NCI-H187 (cell line): ENCODE measurements at places on chromosomes 5 and 9.

GRCh38 chr9:112378328-112379176 lies 1.4 kb upstream of the HSDL2 start:
- DNase-seq = no peak

DNA sequence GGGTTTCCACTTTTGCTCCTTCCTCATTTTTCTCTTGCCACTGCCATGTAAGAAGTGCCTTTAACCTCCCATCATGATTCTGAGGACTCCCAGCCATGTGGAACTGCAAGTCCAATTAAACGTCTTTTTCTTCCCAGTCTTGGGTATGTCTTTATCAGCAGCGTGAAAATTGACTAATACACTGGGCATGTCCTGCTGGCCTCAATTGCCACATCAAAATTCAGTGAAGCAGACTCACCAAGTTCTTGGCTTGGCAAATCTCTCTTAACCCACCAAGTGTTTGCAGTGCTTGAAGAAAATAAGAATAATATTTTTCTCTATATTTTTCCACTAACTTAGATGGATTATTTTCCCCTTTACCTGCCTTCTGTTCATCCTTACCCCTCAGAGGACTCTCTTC lies 212.0 kb downstream of the BRINP1 start:
- no peak for DNase-seq

GRCh38 chr5:97121848-97122247 lies 20.6 kb downstream of the LIX1 start:
- DNase-seq = no peak

DNA sequence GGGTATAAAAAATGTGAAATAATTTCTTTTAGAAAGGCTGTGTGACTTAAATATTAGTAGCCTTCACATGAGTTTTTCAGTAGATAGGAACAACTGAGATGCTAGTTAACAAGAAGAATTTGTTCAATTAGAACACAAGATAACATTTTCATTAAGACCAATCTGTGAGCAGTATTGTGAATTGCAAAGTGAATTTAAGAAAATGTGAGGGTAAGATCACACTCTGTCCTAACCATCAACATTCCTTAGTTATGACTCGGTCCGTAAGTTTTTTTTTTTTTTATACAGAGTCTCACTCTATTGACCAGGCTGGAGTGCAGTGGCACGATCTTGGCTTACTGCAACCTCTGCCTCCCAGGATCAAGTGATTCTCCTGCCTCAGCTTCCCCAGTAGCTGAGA lies 180.2 kb upstream of the EGFLAM start:
- DNase-seq = no peak

- DNase-seq = no peak
Measured at GRCh38 chr9:133691191-133691590, 47.0 kb downstream of the SARDH start.

DNA sequence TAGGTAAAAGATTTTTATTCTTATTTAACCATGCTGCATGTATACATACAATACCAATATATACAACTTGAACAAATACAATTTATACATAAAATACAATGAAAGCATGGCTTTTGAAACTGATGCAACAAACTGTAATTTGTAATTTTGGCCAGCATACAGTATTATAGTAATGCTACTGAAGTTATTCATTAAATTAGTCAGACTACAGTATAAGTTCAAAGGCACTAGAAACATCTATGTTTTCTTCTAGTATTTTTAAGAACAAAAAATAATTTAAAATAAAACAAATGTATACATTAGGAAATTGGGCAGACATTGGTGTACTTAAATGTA lies 18.8 kb downstream of the IL4 start:
- DNase-seq = no peak

GRCh38 chr9:21029661-21030060 lies 1.8 kb downstream of the HACD4 start:
- no peak for DNase-seq

DNA sequence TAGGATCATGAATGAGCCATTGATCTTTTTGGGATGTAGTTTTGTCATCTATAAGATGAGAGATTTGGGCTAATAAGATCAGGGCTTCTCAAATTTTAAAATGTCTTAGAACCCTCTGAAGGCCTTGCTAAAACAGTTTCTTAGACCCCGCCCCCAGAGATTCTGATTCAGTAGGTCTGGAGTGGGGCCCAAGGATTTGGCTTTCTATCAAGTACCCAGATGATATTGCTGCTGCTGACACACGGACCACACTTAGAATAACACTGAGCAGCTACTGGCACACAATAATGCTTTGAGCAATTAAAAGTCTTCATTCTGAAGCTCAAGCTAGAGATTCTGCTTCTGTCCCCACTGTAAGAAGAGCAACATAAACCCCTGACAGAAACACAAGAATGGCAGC lies 216.7 kb downstream of the SMARCA2 start:
- DNase-seq = no peak

- no peak for DNase-seq
Measured at GRCh38 chr5:127187706-127188105, 102.9 kb upstream of the MEGF10 start.

DNA sequence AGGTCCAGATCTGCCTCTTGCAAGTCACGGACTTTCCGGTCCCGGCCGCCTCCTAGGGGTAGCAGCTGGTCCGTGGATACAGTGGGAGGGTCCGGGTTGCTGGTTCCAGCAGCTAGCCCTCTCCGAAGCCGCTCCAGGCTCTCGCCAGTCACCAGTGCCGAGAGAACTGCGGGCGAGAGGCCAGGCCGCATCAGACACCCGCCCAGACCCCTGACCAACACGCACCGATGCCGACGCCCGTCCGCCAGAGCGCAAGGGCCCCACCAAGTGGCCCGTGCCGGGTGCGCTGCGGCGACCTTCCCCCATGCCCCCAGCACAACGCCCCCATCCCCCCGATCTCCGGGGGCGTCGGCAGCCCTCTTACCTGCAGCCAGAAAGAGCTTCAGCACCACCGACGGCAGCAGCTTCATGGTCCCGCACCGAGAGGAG lies 470 bp downstream of the HBEGF start:
- no peak for DNase-seq

DNA sequence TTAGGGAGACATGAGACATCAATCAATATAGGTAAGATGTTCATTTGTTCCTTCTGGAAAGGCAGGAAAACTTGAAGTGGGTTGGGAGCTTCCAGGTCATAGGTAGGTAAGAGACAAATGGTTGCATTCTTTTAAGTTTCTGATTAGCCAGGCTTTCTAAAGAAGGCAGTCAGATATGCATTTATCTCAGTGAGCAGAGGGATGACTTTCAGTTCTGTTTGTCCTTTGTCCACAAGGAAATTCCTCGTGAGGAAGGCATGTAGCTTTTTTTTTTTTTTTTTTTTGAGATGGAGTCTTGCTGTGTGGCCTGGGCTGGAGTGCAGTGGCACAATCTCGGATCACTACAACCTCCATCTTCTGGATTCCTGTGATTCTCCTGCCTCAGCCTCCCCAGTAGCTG lies 155.3 kb upstream of the ABCA1 start:
- no peak for DNase-seq

DNA sequence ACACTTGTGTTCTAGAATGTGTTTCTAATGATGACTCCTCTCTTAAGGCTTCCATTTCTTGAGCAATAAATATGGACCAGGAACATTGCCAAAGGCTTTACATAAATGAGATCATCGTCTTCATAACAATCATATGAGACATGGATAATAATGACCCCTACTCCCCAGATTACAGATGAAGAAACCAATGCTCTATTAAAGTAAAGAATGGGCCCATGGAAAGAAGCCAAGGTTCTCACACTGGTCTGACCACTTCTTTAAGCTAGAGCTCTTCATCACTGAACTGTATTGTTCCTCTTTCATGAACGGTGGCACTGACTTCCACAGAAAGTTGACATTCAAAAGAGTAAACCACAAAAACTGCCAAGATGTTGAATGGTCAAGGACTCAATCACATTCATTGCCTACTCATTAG lies 65.3 kb downstream of the MARCHF3 start:
- DNase-seq = no peak

DNA sequence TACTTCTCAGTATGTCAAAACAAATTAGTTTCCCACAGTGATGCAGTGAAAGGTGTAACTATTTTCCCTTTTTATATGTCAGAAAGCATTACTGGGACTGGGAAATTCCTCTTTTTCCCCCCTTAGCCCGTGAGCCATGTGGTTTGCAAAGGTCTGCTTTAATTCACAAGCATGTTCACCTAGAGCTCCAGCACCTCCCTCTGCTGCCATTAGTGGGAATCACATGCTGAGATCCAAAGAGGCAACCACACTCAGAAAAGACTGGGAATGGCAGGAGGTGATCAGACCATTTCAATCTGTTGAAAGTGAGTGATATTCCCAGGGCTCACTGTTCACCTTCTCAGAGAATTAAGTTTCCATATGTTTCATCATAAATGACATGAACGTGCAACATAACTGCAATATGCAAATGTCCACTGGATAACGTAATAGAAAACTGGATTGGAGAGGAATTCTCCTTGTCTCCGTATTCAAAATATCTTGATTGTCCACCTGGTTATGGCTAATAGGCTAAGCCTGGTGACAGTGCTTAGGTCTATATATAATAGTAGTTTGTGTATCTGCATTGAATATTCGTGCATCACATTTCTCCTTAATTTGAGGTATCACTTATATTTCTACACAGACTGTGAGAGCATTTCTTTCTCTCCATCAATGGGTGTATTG lies 703.5 kb upstream of the WWC1 start:
- DNase-seq = no peak
